ENCODE measurements at places on chromosomes 13 and 19.
A peak's percentile ranks its signal among the peaks of the same experiment; 100 is the strongest.

DNA sequence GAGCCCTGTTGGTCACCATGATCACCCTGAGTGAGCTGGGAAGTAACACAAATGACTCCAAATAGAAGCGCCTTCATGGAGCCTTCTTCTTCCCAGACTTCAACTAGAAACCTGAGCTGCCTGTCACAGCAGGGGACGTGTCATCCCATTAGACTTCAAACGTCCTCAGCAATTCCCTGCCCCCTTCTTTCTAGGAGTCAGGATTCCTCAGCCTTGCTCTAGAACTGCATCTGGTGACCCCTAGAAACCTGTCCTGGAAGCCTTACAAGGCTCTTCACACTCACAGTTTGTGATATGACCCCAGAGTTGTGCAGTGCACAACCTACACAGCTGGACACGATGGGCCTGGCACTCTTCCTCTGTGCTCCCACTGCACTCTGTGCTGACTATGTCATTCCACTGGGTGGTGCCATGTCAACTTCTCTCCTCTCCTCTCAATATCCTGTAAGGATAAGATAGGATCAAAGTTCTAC, 23.6 kb upstream of the TTYH1 start:
- no peak for DNase-seq

DNA sequence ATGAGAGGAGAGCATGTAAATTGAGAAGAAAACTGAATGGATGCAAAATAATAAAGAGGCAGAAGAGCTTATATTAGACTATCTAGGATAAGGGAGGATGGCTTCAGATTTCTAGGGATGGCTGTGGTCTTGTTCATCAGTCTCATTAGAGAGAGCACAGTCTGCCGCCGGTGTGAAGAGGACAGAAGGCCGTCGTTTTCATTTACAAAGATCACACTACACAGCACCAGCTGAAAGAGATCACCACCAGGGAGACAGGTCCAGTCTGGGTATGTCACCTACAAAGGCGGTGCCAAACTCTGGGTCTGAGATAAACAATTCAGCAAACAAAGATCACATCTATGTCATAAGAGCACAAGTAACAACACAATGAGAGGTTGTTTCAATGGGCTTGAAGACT, 1222.3 kb upstream of the SLC10A2 start:
- no peak for DNase-seq

GRCh38 chr13:100478107-100478809, 110.3 kb downstream of the GGACT start:
- no peak for DNase-seq

- no peak for DNase-seq
Observed at GRCh38 chr13:26370553-26370952, 116.6 kb downstream of the CDK8 start.

GRCh38 chr13:80363890-80364503, 23.1 kb upstream of the SPRY2 start:
- DNase-seq, result peak; percentile 39

DNA sequence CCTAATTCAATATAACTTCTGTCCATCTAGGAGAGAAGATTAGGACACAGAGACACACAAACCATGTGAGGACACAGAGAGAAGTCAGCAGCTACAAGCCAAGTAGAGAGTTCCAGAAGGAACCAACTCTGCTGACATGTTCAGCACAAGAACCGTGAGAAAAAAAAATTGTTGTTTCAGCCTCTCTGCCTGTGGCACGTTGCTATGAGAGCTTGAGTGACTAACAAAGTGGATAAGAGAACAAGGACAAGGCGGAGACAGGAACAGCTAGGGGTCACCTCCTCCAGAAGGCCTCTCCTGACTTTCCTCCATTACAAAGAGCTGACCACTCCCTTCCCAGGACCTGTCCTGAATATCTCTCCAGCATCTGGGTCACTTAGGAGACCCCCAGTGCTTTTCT, 5.6 kb upstream of the SIGLEC12 start:
- DNase-seq, result no peak

GRCh38 chr13:110629735-110630134, 14.4 kb downstream of the NAXD start:
- no peak for DNase-seq

DNA sequence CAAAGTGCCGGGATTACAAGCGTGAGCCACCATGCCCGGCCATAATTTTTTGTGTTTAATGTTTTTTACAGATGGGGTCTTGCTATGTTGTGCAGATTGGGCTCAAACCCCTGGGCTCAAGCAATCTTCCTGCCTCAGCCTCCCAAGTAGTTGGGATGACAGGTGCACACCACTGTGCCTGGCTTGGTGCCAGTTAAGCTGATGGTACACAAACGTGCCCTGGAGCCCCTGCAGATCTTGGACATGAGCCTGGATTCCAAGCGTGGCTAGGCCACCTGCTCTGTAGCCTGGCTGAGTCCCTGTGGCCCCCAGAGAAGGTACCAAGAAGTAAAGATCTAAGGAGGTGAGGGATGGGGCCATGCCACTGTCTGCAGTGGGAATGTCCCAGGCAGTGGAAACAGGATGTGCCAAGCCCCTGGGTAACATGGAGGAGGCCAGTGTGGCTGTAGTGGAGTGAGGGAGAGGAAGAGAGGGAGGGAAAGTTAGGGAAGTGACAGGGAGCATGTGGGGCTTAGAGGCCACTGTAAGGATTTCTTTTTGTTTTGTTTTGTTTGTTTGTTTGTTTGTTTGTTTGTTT, 7.0 kb downstream of the PRODH2 start:
- no peak for DNase-seq

DNA sequence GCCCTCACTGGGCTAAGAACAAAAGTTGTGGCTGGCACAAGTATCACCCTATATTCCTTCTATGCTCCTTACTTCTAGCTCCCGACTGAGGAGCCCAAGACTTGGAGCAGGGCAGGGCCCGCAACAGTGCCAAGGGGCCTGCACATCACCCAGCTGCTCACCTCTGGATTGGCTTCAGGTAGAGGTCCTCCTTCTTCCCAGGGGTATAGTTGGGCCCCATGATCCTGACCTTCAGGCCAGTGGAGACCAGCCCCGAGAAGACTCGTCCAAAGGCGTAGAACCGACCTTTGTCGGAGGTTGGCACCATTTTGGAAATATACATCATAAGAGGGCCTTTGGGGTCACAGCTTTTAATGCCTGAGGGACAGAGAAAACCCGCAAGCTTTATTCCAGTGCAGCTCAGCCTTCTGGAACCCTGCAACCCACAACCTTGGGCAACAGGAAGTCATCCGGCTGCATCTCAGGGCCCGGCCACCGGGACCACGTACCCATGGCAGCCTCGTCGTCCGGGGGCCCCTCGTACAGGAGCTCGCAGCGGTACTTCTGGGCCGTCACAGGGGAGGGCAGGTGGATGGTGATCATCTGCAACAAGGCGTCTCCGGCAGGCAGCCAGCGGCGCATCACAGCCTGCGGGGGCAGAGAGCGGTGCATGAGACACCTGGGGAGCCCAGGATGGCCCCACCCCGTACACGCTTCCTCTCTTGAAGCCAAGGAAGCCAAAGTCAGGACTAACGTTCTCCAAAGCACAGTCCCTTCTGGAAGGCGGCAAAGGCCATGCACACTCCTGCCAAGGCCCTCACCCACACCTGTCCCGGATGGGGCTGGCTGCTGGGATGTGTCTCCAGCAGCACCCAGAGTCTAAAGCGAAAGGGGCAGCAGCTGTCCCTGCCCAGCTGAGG, 4.7 kb downstream of the EEF2 start:
- no peak for DNase-seq

GRCh38 chr13:54301085-54301484, 1272.5 kb downstream of the OLFM4 start:
- DNase-seq, result no peak

DNA sequence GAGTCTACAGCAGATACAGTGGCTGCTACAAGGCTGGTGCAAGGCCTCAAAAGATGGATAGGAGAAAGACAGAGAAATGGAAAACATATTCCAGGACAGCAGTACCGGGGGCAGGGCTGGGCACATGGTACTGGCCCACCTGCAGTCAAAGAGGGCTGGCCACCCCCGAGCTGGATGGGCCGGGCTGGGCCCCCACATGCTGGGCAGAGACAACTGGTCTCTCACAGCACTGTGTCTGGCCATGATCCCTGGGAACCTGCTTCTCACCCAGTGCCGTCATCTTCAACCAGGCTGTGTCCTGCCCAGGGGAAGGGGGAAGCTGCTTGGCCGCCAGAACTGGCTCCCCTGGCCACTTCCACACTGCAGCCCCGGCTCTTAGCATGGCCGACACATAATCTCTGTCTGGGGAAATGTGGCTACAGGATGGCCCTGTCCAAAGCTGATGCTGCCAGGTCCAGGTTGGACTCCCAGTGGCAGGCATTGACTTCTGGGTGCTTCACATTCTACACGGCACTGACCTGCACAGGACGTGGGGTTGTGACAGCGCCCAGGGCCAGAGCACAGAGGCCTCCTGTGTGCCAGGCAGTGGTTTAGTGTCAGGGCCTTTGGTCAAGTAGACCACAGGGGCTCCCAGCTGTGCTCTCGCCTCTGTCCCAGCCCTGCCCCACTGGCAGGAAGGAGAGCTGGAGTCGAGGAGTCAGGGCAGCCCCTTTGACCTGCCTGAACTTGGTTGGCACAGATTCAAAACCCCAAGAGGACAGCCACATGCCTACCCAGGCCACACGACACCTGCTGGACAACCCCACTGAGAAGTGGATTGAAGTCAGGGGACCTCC, 21.7 kb downstream of the PEPD start:
- no peak for DNase-seq

DNA sequence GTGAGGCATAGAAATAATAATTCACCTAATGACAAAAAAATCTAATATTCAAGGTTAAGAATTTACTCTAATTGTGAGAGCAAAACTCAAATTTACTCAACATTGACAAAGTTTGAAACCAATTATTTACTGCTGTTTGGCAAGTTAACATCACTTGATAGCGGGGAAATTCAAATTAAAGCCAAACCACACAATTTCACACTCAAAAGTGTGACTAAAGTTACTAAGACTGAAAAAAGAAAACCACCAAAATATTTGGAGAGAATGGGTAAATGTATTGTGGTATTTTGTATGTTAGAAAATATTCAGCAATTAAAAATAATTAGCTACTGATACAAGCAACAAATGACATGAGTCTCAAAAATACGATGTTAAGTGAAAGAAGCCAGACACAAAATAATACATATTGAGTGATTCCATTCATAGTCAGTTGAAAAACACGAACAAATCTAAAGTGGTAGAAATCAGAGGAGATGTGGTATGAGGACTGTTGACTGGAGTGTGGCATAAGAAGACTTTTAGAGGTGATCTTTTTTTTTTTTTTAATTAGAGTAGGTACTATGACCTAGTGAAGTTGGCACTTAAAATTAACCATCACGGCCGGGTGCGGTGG, 541.4 kb upstream of the ATXN8OS start:
- no peak for DNase-seq

DNA sequence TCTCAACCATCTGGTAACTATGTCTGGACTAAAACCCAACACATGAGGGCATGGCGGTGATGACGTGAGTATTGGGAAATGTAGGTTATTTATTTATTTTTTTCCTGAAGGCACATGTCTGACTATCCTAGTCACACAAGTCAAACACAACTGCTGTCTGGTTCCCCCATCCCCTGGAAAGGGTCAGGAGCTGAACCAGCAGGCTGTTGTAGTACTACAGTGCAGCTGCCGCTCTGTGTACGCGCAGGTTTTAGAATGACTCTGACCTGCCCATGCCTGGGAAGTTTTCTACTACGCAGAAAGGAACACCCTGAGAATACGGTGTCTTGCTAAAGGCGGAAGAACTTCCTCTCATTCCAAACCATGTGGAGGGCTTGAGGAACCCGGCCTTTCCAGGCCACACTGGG, 1.2 kb downstream of the SLC7A1 start:
- peak; percentile 78 for DNase-seq

GRCh38 chr19:31226151-31226935, 122.9 kb downstream of the TSHZ3 start:
- DNase-seq, result peak; percentile 58

DNA sequence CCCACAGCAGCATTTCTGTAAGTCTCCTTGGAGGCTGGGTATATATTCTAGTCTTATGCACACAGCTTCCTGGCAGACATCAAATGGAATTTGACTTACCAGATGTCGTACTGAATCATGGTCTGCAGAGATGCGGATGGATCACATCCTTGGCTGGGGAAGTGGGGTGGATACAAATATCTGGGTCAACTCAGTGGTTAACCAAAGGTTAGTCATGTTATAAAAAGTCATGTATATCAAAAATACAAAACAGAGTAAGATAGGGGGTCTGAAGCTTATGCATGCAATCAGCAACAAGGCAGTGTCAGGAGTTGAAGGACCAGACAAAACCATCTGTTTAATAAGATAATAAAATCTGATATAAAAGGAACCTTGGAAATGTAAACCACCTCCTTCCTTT, 61.9 kb downstream of the WASF3 start:
- DNase-seq, result peak; percentile 90

DNA sequence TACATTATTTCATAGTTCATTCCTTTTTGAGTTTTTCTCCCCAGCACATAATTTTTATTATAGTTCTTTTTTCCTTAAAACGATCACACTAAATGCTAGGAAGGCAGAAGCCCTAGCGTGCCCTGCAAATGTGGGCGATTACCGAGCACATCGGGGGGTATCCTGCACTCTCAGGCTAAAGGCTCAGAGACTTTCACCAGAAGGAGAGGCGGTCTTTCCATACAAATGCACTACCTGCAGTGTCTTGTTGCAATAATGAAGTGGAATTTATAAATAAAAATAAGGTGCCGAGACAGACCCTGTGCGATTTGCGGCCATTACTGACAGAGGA, 29.3 kb upstream of the SPACA7 start:
- DNase-seq, result no peak

DNA sequence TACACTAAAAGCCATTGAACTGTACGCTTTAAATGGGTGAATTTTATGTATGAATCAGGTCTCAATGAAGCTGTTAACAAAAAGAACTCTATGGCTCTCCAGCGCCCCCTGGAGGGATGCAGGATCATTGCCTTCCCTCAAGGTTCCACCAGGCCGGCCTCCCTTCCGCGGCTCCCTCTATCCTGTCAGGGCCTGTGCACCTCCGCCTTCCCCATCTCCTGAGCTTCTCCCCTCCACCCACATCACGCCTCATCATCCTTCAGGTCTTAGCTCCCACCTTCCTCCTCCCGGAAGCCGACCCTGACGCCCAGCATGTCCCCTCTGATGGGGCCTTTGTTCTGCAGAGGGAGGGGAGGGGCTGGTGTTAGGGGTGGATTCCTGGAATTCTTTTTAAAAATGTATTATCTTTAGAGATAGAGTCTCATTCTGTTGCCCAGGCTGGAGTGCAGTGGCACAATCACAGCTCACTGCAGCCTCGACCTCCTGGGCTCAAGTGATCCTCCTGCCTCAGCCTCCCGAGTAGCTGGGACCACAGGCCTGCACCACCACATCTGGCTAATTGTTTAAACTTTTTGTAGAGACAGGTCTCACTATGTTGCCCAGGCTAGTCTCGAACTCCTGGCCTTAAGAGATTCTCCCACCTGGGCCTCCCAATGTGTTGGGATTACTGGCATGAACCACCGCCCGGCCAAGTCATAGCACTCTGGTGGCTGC, 27.7 kb downstream of the MEIS3 start:
- peak; percentile 59 for DNase-seq
